ENCODE measurements at places on chromosomes 16 and 17.
A peak's percentile ranks its signal among the peaks of the same experiment; 100 is the strongest.

GRCh38 chr16:50146479-50147435 lies 6.3 kb upstream of the TENT4B start:
- DNase-seq = no peak

- no peak for DNase-seq
These were observed at the start of gene ICAM2 for GRCh38 chr17:64020056-64020766. Gene ICAM2 (minus strand): TSS chr17:64020633. CDS start chr17:64006691, 13,942 bp downstream.

DNA sequence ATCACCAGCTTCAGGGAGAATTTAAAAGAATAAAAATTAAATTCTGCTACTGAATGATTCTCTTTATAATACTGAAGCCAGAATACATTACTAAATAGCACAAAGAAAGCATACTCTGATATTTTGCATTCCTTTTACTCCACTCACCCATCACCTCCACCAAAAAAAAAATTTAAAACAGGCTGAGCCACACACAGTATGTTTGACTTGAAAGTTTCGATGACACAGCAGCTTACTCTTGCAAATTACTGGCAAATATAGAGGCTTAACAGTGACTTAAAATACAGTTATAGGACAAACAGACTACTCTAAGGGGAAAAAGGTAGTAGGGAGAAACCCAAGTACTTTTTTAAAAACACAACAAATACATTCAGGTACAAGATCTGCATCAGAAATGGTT lies 39.2 kb downstream of the GPATCH8 start:
- no peak for DNase-seq

DNA sequence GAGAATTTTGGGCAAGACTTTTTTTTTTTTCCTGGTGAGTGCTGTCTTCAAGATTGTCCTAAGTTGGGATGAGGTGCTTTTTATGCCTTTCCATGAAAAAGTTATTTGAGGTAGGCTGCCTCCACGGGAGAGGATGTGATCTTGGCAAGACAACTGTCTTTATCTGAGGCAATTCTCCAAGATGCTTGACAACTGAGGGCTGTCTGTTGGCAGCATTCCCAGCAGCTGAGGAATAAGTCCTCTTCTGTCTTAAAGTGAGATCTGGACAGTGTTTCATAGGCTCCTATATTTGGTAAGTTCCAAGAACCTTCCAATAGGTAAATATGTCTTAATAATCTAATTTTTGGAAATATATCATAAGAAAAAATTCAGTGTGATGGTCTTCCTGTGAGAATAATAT lies 662.0 kb downstream of the CDH11 start:
- DNase-seq = no peak

DNA sequence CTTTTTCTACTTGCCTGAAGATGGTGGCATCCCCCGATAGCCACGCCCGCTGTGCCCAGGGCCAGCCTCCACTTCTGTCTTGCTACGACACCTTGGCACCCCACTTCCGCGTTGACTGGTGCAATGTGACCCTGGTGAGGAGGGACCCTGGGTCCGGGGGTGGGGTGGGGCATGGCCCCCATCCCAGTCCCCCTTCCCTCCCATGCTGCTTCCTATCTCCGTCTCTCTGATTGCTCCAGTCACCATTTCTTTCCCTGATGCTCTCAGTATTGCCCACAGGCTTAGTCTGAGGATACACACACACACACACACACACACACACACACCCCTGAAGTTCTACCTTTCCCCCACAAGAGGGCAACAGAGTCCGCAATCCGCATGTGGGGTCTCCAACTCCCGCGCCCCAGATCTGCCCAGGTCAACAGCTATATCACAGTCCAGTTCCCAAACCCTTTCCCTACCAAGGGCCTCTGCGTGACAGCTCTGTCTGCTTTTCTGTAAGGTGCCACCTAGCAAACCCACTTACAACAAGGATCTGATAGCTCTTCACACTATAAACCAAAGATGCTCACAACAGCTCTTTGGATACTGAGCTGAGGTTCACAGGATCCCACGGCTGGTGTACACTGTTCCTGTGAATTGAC lies 3.4 kb downstream of the SGCA start:
- DNase-seq = peak; percentile 33

DNA sequence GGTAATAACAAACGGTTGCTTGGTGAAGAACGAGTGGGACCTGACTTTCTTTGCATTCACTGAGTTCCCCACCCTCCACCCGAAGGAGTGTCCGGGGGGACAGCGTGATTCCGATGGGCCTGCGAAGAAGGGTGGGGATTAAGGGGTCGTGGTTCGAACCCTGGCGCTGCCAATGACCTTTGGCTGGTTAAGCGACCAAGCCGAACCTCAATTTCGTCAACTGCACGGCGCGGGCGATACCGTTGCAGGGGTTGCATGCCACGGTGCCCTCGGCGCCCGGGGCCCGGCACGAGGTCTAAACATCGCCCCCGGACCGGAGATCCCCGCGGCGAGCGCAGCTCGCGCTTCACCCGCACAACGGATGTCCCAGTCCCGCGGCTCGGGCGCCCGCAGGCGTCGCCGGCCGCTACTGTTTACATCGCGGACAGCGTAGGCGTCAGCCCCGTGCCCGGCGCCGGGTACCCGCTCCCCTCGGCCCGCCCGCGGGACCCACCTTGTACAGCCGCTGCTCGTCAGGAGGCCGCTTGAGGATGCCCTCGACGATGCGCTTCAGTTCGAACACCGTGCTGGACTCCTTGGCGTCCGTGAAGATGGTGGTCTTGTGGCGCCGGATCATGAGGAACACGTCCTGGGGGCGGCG lies 460 bp downstream of the ELOB start:
- DNase-seq = peak; percentile 34

DNA sequence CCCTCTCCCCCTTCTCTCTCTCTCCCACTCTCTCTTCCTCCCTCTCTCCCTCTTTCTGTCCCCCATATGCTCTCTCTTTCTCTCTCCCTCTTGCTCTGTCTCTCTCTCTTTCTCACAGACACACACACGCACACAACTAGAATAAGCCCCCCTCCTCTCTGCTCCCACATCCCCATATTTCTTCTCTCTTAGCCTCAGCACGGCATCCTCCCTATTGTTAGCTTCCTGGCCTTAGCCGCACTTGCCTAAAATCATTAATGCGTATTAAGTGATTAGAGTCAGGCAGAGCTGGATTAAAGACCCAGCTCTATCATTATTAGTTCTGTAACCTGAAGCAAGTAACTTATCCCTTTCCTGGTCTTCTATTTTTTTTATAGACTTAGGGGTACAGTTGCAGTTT lies 319.0 kb upstream of the C16orf82 start:
- no peak for DNase-seq

DNA sequence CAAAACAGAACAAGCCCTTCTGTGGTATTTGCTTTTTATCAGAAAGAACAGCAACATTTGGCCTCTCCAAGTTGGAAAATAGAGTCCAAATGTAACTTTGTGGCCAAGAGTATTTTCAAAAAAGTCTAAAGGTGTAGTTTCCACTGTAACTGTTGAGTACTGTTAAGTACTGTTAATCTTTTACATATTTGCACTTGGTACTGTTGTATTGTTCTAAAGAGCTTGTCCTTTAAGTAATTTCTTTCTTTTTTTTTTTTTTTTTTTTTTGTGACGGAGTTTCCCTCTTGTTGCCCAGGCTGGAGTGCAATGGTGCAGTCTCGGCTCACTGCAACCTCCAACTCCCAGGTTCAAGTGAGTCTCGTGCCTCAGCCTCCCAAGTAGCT lies 21.5 kb downstream of the LDAF1 start:
- DNase-seq = no peak

DNA sequence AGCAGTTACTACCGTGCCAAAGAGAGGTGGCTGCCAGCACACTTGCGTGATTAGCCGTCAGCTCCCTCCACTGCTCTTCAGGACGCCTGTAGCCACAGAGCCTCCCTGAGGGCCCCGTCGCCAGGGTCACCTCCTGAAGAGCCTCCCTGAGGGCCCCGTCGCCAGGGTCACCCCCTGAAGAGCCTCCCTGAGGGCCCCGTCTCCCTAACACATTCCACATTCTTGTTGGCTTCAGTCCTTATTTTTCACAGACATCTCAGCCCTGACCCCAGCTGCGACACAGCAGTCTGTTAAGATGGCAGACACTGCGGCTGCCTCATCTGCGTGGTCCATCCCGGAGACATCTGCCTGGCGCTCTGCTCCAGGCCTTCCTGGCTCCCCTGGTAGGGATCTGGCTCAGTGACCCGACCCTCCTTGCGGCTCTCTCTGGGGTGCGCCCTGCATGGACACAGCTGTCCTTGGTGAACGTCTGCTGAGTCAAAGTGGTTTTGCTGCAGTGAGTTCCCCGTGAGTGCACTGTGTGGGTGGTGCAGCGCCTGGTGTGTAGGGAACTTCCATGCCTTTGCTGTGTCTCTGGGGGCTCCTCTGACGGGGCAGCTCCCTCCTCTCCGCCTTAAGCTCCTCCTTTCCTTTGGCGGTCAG lies 11.4 kb downstream of the ACSF3 start:
- no peak for DNase-seq

DNA sequence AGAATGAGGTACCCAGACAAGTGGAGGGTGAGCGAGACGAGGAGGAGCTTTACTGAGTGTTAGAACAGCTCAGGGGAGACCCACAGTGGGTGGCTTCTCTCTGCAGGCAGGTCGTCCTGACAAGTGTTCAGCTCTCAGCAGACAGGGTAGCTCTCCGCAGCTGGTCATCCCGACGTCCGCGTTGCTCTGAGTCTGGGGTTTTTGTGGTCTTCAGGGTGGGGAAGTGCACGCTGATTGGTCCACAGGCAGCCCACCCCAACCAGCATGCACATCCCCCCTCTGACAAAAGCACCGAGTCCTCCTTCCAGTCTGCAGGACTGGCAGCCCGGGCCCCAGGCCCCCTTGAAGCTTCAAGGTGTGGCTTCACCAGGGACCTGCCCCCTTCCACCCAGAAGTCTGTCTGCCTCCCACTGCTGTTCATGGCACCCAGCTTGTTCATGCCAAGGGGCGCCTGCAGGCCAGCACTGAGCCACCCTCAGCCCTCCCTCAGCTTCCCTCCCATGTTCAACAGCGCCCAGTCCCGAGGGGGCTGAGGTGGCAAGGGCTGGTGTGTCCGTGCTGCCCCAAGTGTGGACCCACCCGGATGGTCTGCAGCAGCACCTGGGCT lies 19.9 kb upstream of the WDR45B start:
- no peak for DNase-seq

DNA sequence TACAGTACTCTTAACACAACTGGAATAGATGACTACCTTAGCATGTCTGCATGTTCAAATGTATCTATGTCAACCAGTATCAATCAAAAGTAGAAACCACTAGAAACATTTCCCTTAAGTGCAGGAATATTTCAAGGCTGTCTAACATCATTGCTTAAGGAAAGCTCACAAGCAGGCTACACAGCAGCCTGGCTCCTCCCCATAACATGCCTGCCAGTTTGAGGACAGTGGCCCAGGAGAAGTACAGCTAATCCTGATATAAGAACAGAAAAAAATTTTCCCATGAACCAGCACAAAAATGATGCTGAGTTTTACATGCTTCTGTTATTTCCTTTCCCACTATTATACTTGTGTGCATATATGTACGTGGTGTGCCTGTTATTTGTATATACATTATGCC lies 175.1 kb downstream of the MYO1D start:
- DNase-seq = no peak

GRCh38 chr16:47734987-47735594 lies 274.0 kb downstream of the PHKB start:
- peak; percentile 54 for DNase-seq

- no peak for DNase-seq
These were observed 3.1 kb downstream of the TNFRSF13B start for GRCh38 chr17:16968786-16969185.

GRCh38 chr16:59144326-59144725 lies 410.2 kb upstream of the GOT2 start:
- DNase-seq = no peak

DNA sequence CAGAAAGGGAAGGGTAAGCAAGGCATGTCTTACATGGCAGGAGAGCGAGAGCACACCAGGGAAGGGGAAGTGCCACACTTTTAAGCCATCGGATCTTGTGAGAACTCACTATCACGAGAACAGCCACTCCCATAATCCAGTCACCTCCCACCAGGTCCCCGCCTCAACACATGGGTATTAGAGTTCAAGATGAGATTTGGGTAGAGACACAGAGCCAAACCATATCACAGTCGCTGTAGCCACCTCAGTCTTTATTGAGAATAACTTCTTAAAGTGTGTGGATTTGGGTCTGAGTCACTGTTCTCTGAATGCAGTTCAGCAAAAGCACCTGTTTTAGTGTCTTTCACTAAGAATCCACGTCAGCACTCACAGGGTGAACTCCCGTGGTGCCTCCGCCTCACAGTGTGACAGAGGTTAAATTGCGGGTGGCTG lies 195.2 kb upstream of the CHMP6 start:
- no peak for DNase-seq

GRCh38 chr16:31700200-31700529 lies 172.5 kb downstream of the AHSP start:
- DNase-seq = peak; percentile 95

DNA sequence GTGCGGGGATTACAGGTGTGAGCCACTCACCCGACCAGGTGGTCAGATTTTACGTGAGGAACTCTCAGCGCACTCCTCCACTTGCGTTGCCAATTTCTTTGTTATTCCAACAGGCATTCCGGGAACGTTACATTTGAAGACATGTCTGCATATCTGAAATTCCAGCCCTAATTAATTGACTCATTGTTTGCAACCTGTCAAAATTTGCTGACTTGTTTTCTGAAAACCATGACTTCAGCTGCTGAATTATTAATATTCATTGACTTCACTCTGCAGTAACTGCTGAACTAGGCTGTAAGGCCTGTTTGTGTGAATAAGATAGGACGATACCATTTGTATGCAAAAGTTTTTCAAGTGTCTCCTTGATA lies 16.6 kb downstream of the G6PC1 start:
- DNase-seq = no peak
